NCI-H524 treated with DMSO at 0.1 percent for 48 hours (cell line): ENCODE measurements at places on chromosomes 13 and 19.

DNA sequence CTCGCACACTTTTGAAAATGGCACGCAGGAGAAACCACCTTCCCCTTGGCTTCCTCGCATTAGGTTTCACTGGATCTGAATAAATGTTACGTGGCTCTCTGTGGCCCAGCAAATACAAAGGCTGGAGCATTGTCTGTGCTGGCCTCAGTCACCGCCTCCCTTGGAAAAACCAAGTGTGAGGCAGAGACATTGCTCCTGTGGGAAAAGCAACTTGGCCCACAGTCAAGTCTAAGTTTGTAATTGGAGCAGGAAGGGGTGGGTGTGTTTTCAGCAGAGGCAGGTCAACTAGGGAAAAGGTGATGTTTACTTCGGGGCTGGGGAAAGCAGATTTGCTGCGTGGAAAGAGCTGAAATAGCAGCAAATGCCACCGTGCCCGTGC, 101.6 kb downstream of the IRS2 start:
- DNase-seq, result no peak

DNA sequence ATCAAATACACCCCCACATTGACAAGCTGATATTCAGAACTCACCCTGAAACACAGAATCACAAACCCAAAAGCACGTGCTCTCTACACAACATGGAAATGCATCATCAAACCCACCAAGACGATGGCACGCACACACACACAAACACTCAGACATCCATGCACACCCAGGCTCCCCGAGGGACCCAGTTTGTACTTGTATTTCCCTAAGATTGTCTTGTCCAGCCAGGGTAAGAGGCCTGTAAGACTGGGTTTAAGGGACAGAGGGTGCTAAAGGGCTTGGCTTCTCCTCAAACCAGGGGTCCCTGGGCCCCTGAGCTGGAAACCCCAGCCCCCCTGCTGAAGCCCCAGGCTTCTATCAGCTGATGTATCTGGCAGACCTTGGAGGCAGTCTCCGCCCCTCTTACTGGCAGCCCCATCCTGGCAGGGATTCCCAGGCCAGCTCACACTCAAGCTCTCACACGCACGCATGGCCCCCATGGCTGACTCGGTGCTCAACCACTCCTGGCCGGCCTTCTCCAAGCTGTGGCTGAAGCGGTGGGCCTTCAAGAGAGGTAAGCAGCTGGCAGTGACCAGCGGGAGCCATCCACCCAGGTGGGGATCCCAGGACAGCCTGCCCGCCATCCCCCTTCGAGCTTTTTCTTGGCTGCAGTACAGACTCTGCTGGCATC, 6.5 kb downstream of the ARHGEF18 start:
- DNase-seq, result no peak

GRCh38 chr19:32224371-32225244, 120.8 kb upstream of the ZNF507 start:
- no peak for DNase-seq

GRCh38 chr13:85666356-85666755, 132.9 kb downstream of the SLITRK6 start:
- DNase-seq, result no peak

DNA sequence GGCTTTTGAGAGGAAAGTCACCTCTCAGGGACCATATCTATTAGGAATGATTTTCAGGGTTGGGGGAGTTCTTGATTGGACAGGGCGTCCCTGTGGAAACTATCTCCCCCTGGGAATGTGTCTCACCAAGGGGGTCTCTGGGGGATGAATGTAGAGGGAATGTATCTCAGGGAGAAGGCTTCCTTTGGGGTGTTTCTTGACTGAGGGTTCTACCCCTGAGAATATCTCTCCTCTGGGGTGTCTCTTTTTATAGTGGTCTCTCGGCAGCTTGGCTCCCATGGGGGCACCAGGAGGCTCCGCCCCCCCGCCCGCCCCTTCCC, 1.0 kb downstream of the RTBDN start:
- no peak for DNase-seq

DNA sequence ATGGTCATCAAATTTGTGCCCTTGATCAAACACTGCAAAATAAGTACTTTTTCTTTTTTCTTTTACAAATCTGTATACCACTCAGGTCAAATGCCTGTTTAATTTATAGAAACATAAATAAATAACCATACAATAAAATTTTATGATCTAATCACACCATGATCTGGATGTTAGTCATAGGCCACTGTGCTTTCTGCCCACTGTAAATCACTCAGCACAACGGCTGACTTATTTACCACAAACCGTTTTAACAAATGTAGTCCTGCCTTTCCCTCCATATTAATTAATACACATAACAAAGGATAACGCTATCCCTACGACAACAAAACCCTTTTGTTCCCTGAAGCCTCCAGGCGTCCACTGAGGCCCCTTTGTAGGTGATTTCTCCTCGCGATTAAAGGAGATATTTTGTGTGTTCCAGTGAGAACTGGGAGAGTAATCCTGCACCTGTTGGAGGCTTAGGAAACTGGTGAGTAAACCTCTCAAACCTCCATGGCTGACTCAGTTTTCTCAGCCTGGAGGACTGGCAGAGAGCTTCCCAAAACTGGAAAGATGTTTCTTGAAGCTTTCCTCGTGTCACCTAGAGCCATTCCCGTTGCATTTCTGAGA, 477.1 kb upstream of the SGCG start:
- no peak for DNase-seq

DNA sequence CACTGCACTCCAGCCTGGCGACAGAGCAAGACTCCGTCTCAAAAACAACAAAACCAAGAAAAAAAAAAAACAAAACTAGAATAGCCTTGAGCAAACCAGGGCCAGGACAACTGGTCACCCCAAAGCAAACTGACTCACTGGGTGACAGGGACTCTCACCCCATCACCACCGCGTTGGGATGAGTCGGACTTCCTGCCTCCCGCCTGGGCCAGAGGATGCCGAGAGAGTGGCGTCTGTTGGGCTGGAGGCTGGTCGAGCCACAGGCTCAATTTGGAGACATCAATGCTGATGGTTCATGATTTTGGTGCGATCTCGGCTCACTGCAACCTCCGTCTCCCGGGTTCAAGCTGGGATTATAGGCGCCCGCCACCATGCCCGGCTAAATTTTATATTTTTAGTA, 11.6 kb downstream of the TMPRSS9 start:
- DNase-seq, result no peak

DNA sequence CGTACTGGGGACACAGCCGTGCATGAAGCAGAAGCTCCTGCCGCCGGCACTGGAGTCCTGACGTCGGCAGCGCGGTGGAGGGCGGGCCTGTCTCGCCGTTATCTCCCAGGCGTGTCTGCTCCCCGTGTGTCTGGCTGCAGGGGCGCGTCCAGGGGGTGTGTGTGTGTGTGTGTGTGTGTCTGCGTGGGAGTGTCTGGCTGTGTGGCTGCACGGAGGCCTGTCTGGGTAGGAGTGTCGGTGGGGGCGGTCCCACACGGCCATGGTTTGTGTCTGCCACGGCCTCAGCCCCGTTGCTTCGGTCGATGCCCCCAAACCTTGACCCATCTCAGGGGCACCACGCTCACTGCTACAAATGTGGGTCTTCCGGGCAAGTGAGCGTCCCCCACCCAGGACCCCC, 18.3 kb downstream of the ARID3A start:
- no peak for DNase-seq

DNA sequence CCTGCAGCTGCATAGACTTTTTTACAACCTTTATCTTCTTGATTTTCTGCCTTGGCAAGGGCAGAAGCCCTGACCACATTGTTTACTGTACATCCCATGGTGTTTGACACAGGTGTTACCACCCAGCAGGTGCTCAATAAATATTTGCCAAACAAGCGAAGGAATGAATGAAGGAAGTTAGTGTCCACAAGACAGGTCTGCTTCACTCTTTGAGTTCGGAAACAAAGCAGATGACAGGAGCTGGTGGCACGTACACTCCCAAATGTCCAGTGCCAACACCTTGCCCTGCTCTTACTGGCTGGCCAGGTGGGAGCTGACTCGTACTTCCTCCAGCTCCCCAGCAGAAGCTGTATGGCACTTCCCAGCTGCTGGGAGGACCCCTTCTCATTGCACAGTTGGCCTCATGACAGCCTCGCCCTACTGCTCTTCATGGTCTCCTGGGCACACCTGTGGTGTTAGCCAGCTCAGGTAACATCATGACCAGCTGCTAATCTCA, 22.0 kb upstream of the MUC16 start:
- no peak for DNase-seq

- DNase-seq, result no peak
Measured at GRCh38 chr13:46355901-46356590, 31.0 kb downstream of the RUBCNL start.
